ENCODE measurements at places on chromosomes 6 and 20.

GRCh38 chr6:74549746-74550145 is 656.1 kb downstream of the COL12A1 start:
- DNase-seq = no peak

DNA sequence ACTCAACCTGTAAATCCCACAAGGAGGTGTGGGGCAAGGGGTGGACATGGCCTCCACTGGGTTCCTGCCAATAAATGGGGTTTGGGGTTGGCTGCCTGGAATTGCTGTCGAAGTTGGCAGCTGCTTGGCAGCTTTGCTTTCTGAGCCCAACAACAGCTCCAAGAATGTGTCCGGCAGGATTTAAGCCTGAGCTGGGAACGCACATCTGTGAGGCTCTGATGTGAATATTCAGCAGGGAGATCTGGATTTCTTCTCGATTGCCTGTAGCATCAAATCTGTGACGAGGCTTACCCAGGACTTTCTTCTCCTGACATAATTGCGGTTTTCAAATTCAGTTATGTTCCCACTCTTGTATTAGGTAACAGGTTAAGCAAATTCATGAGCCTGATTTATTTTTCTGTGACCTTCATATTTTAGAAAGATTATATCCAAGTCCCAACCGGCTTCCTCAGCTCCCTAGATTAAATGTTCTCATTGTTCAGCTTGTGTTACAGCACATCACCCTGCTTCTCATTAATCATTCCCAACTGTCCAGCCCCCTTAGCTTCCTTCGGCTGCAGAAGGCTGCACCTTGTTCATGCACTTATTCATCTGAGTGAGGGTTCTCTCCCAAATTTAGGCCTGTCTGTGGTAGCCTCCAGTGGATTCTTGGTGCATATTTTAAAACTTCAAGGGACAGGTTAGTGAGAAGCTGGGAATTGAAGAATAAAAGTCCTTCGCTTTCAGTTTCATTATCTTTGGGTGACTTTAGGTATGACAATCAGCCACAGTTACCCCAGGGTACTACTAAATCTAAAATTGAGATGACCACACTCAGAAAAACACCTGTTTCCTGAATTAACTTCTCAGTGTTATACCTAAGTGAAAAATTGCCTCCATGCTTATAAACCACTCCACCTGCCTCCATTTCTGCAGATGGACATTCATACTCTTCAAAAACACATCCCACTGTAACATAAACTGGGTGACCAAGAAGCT is 310.0 kb downstream of the ESR1 start:
- DNase-seq = no peak

DNA sequence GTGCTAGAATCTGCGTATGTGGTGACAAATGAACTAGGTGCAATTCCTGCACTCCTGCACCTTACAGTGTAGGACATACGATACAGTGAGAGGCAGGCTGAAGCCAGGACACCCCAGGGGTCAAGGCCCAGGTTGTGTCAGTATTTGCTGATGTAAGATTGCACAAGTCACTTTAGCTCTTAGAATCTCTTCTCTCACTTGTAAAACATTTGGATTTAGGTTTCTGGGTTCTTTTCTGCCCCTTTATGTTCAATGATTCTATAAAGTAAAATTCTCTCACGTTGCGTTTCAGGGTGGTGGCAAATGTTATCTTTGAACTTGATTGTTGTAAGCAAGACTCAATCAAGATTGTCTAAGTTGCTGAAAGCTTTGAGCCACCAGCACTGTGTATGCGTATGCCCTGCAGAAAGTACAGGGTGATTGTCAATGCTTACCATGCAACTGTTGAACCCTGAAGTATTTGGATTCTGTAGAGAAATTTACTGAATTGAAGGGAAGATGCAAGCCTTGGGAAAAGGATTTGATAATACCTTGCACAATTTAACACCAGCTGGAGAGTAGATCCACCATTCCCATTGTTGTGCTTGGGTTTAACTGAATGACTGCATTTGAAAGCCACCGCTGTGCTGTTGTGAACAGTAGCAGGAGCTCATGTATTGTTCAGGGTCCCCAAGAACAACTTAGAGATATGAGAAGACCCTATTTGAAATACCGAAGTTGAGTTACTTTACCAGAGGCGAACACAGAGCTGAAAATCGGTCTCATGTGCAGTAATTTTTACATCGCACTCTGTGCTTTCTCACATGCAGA is 106.1 kb upstream of the CITED2 start:
- DNase-seq = no peak

- DNase-seq = no peak
Observed at GRCh38 chr6:108616973-108617372, 56.3 kb downstream of the FOXO3 start.
